H54 (cell line): ENCODE measurements at places on chromosomes 13 and 19.

GRCh38 chr19:53824134-53824611 lies at the start of gene NLRP12:
TSS of gene NLRP12 (minus strand) at chr19:53824314. CDS start at chr19:53824174, 140 bp downstream.
- no peak for DNase-seq

DNA sequence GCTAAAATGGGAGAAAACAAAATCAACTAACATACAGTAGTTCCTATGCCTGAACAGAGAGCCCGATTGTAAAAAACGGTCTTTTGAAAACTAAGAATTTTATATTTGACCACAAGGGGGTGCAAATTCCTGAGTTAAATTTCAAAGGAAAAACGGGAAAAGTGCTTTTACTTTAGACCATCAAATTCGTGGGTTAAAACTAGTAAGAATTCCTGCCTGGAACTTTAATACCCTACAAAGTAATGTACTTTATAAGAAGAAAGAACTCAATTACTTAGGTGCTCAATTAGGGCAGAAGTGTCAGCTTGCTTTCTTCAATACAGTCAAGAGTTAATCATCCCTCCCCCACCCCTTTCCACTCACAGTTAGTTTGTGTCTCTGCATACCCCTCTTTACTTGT lies 69.8 kb downstream of the KCNRG start:
- no peak for DNase-seq

GRCh38 chr19:17775245-17775927 lies 19.6 kb upstream of the B3GNT3 start:
- DNase-seq: no peak

- no peak for DNase-seq
These were observed 63.9 kb upstream of the SLITRK5 start for GRCh38 chr13:87607266-87607665.

GRCh38 chr19:3154957-3155736 lies 19.3 kb downstream of the GNA15 start:
- DNase-seq: peak; percentile 99

DNA sequence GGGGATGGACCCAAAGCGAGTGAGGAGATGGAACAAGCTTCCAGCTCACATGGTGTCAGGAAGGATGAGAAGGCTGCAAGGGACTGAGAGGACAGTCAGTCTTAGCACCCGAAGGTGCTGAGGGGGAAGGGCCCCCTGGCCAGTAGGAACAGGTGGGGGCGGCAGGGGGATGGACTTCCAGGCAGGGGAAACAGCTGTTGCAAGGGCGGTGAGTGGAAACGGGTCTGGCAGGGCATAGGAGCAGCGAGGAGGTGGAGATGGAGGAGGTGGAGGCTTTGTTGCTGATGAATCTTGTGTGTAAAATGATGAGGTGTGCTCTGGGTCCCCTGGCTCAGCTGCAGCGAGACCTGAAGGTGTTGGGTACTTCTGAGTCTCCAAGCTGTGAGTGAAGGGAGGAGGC lies 1.2 kb downstream of the MAP1S start:
- no peak for DNase-seq

- no peak for DNase-seq
These were observed 165.2 kb downstream of the TDRD3 start for GRCh38 chr13:60562096-60562780.

GRCh38 chr13:26500618-26501320 lies 56.7 kb upstream of the WASF3 start:
- no peak for DNase-seq

GRCh38 chr13:58024103-58024502 lies 392.6 kb downstream of the PCDH17 start:
- DNase-seq: no peak

GRCh38 chr19:11179716-11180297 lies 17.5 kb downstream of the KANK2 start:
- DNase-seq: no peak

- DNase-seq: no peak
These were observed 3.2 kb downstream of the NAPA start for GRCh38 chr19:47511681-47512080.

DNA sequence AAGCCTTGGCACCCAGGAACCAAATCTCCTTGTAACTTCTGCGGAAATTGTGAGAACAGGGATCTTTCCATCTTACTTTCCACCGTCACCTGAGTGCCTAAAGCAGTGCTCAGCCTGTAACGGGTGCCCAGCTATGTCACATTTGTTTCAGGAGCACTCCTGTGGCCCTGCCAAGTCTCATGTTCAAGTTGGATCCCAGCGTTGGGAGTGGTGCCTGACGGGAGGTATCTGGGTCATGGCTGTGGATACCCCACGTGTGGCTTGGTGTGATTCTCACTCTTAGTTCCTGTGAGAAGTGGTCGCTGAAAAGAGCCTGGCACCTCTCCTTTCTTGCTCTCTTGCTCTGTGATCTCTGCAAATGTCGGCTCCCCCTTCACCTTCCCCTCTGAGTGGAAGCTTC lies 114.9 kb downstream of the UQCRFS1 start:
- no peak for DNase-seq

GRCh38 chr13:38979891-38980749 lies 10.5 kb downstream of the STOML3 start:
- DNase-seq: no peak

- no peak for DNase-seq
These were observed 1.3 kb downstream of the RPS16 start for GRCh38 chr19:39434123-39435076.

- no peak for DNase-seq
These were observed 19.1 kb upstream of the SCEL start for GRCh38 chr13:77516342-77516789.

DNA sequence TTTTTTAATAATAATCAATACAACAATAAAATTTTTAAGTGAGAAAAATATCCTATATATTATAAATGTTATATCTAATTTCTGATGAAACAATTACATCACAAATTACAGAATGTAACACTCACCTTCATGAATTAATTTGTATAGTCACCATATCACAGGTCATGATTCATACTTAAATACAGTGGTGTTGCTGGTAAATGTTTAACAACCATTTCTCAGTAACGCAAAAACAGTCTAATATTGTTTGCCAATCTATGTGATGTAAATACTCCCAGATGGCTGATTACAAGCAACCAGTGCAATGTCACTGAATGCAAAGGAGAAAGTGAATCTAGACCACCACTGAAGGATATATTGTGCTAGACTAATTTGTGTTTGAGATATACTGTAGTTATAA lies 97.5 kb downstream of the DIAPH3 start:
- no peak for DNase-seq

- DNase-seq: no peak
These were observed 6.0 kb upstream of the CYP4F12 start for GRCh38 chr19:15666883-15667282.

DNA sequence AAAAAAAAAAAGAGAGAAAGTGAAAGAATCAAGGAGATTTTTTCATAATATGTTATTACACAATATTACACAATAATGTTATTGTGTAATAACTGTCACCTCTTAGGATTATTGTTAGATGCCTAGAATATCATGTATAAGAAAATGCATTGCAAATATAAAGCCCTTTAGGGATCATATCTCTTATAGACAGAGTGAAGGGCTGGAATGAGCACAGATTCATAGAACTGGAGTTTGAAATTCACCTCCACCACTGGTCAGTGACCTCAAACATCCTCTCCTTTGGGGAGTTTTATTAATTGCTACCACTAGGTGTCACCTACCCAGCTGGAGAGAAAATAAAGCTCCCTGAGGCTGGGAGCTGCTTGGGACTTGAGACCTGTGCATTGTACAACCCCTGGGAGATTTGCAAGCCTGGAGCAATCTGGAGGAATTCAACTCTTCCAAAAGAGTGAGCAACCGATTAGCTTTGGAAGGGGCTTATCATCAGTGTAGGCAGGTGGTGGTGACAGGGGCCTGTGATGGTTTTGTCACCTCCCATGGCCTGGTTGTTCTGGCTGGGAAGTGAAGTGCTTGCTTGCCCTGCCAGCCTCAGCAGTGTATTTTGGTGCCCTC lies 30.3 kb upstream of the FRY start:
- DNase-seq: peak; percentile 14

- DNase-seq: no peak
These were observed 194.0 kb upstream of the NBEA start for GRCh38 chr13:34748073-34748472.

DNA sequence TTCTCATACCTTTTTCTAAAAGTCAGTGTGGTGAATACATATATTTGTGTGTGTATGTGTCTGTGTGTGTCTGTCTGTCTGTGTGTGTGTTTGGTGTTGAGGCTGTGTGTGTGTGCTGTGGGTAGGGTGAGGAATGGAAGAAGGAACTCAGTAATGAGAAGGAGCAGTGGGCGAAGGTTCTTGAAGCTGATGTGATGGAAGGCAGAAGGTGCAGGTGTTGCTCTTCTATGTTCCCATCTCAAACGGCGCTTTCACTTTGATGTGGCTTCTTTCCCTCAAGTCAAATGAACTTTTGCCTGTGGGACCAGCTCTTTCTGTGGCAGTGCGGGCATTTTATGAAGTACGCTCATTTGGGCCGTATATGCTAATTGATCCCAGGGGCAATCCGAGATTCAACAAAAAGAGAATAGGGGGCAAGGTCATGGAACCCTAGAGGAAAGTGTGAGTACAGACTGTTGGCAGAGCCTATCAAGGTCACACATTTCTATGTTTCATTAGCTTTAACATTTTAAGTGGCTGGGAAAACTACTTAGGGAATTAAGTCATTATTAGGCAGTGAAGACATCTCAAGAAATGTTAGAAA lies 15.2 kb downstream of the BIVM start:
- DNase-seq: no peak

GRCh38 chr13:31805841-31806240 lies 66.5 kb downstream of the RXFP2 start:
- no peak for DNase-seq

DNA sequence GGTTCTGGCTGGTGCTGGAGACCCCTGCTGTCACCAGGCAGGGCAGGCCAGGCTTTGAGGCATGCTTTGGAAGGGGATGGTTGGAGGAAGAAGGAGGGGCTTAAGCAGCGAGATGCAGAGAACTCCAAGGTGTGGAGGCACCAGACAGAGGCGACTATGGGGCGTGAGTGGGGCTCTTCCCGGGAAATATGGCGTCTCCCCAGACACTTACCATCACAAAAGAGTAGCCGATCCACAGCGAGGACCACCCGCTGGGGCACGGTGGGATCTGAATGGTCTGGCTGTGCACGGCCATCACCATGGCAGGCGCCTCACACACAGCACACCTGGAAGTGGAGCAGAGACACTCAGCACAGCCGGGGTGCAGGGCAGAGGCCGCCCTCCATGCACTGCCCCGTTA lies 151.9 kb downstream of the COL4A1 start:
- no peak for DNase-seq

DNA sequence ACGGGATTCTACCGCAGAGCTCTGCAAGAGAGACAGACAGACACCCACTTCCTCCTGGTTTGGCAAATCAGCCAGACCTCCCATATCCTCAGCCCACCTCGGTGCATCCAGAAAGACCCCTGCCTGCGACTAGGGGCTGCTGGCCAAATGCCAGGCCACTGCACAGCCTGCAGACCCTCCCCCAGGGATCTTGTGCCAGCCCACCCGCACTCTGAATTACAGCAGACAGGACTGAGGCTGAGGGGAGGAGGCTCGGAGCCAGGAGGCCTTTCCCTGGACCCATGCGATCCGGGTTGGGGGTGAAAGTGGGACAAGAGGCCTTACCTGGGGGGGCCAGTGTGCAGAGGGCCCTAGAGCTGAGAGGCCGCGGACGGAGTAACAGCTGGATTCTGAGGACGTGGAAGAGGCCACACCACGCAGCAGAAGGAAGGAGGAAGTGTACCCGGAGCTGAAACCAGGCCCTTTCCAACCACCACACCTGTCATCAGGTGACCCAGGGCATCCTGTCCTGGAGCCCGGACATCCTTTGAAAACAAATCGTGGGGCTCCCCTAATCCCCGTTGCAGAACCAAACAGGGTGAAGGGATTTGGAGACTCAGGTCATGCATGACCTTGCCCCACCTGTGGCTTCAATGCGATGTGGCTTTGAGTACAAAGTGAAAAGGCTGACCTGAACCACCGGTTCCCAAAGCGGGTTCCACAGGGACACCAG lies 993 bp downstream of the FUT6 start:
- DNase-seq: no peak

DNA sequence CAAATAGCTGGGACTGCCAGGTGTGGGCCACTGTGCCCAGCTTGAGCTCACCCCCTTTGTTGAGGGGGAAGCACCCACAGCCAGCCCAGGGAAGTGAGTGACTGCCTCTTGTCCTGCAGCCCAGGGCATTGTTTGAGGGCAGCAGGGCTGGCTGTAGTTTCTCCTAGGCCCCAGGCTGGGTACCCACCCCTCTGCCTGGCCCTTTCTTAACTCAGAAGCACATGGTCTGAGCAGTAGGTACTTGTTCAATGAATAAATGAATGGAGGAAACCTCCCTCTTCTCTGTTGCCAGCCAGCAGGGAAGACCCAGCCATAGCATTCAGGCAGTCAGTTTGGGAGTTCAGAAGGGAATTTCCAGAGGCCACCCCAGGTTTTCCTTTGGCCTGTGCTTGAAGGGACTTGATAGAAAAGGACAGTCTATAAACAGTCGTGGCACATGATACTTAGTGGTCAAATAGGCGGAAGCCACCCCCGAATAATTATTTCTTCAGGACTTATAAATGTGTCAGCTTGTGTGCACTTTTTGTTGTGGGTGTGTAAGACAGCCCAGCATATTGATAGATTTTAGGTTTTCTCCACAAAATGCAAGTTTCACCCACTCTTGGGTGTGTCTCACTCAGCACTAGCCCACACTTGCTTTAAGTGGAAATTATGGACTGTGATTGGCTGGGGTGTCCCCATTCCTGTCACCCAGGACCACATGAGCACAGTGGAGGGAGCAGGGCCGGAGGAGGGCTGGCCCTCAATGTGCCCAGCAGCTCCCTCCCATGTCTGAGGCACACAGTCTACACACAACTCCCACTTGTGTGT lies 33.1 kb downstream of the GATAD2A start:
- DNase-seq: no peak

- DNase-seq: no peak
These were observed 39.2 kb downstream of the CAB39L start for GRCh38 chr13:49404703-49405020.

GRCh38 chr13:111049791-111050538 lies 65.1 kb upstream of the ARHGEF7 start:
- peak; percentile 47 for DNase-seq

GRCh38 chr19:2455851-2456570 lies 748 bp downstream of the LMNB2 start:
- DNase-seq: peak; percentile 80

- no peak for DNase-seq
These were observed 168.8 kb downstream of the KATNAL1 start for GRCh38 chr13:30138511-30138910.
